T-helper 17 cell (primary cell): ENCODE measurements at places on chromosomes 11 and 22.

DNA sequence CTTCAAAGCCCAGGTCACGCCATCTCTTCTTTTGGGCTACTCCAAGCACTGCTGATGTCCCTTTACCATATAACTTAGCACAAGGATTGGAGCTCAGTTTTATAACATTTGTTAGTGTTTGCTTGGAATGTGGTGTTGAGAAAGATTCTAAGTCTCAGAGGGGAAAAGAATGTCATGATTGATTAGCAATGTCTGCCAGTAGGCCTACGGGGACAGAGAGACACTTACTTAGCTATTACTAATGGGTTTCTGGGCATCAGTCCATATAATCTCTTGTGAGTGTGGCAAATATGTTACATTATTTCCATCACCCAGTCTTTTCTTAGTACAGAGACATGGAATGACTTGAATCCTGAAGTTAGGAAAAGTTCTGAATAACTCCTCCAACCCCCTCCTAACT lies 75.4 kb upstream of the FSHB start:
- no peak for DNase-seq
- H3K4me1 ChIP-seq, result no peaks in the 10 kb centered on the region
- H3K27me3 ChIP-seq, result peaks cover 16% of the 10 kb centered on the region
- no peak overlapping the region for H3K4me3 ChIP-seq

DNA sequence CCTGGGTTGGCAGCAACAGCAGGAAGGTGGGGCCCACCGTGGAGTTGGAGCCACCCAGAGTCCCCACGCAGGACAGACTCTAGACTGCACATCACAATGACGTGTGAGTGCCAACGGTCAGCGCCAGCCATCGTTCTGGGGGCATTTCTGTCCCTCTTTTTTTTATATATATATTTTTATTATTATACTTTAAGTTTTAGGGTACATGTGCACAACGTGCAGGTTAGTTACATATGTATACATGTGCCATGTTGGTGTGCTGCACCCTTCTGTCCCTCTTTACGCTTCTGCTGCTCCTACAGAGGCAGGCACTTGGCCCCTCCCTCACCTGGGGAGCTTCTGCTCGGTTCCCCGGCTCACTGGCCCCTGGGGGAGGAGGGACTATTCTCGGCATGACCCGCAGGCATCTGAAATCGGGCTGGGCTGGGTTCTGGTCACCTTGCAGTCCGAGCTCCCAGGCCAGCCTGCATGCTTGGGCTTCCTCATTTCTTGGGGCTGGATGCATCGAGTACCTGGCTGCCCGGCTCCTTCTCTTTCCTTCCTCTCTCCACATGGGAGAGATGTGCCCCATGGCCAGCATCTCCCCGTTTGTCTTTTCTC lies 787.4 kb downstream of the TBC1D22A start:
- H3K4me1 ChIP-seq, result peaks cover 2% of the 10 kb centered on the region
- no peaks in the 10 kb centered on the region for H3K36me3 ChIP-seq
- peaks cover 27% of the 10 kb centered on the region for H3K27me3 ChIP-seq
- H3K27ac ChIP-seq, result no peak overlapping the region

GRCh38 chr11:122649116-122649515 lies 6.4 kb upstream of the UBASH3B start:
- peaks cover 10% of the 10 kb centered on the region for H3K27me3 ChIP-seq
- peaks cover 5% of the 10 kb centered on the region for H3K4me1 ChIP-seq
- DNase-seq, result no peak
- H3K36me3 ChIP-seq, result peaks cover 2% of the 10 kb centered on the region
- no peak overlapping the region for H3K4me3 ChIP-seq

DNA sequence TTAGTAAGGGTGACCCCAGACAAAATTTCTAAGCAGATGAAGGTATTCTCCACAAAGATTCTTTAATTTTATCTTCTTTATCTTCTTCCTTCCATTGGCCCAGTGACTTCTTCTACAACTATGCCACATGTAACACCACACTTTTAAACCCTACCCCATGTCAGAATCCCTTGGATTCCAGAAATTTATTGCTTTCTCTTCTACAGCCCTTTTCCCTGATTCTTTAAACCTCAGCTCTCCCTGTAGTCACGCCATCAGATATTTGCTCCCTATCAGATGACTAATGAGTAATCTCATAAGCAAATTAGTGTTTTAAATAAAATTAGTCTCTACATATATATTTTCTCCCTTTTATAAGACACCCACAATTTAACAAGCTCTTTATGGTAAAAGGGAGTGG lies 423.4 kb upstream of the CHORDC1 start:
- H3K36me3 ChIP-seq, result no peaks in the 10 kb centered on the region
- no peak for DNase-seq
- no peak overlapping the region for H3K27ac ChIP-seq
- H3K27me3 ChIP-seq, result no peaks in the 10 kb centered on the region
- H3K4me3 ChIP-seq, result no peak overlapping the region
- H3K4me1 ChIP-seq, result no peaks in the 10 kb centered on the region

DNA sequence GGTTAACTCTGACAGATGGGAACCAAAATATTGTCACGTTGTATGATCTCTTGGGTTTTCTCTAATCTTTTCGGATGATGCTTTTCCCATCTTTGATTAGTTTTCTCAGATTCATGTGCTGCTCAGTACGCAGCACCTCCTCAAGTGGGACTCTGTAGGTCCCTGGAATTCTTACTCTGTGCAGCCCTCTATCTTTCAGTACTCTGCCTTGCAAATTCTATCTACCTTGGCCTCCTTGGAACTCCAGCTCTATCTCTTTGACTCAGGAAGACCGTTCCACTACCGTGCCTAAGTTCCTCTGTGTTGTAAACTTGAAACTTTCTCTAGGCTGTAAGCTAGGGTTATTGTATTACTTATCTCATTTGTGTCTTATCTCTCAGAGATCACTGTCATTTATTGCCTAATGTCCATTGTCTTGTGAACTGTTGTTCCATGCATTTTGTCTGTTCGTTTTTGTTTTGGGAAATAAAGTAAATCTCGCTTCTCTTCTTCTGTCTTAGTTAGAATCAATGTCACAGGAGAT lies 20.1 kb upstream of the CHORDC1 start:
- DNase-seq, result no peak
- no peak overlapping the region for H3K27ac ChIP-seq
- no peak overlapping the region for H3K4me3 ChIP-seq
- peaks cover 7% of the 10 kb centered on the region for H3K27me3 ChIP-seq
- peaks cover 5% of the 10 kb centered on the region for H3K36me3 ChIP-seq

DNA sequence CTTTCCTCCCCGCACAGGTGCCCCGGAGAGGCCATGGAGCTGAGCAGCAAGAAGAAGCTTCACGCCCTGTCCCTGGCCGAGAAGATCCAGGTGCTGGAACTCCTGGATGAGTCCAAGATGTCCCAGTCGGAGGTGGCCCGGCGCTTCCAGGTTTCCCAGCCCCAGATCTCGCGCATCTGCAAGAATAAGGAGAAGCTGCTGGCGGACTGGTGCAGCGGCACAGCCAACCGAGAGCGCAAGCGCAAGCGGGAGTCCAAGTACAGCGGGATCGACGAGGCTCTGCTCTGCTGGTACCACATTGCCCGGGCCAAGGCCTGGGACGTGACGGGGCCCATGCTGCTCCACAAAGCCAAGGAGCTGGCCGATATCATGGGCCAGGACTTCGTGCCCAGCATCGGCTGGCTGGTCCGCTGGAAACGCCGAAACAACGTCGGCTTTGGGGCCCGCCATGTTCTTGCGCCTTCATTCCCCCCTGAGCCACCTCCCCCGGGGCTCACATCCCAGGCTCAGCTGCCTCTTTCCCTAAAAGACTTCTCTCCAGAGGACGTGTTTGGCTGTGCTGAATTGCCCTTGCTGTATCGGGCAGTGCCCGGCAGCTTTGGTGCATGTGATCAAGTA lies 1.3 kb downstream of the TIGD3 start:
- no peak for DNase-seq
- peak overlapping the region; percentile 37 for H3K27ac ChIP-seq
- peak overlapping the region; percentile 93 for H3K4me3 ChIP-seq
- H3K36me3 ChIP-seq, result peaks cover 4% of the 10 kb centered on the region
- H3K4me1 ChIP-seq, result peaks cover 12% of the 10 kb centered on the region

GRCh38 chr22:21734540-21735199 lies 924 bp downstream of the YPEL1 start:
- H3K27me3 ChIP-seq, result no peaks in the 10 kb centered on the region
- peaks cover 2% of the 10 kb centered on the region for H3K36me3 ChIP-seq
- H3K4me3 ChIP-seq, result peak overlapping the region; percentile 93
- H3K27ac ChIP-seq, result peak overlapping the region; percentile 91
- no peak for DNase-seq
- H3K4me1 ChIP-seq, result peaks cover 8% of the 10 kb centered on the region

DNA sequence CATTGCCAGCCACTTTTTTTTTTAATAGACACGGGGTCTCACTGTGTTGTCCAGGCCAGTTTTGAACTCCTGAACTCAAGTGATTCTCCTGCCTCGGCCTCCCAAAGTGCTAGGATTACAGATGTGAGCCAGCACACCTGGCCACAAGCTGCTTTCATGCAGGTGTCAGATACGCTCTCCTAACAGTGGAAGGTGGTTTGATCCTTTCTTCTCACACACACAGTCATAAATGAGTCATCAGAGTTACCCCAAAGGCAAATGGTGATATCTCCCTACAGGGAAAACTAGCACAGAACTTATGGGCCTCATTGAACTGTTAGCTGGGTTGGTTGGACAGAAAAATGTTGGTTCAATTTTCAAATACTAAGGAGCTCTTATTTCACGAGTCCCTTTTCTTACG lies 38.2 kb upstream of the UBASH3B start:
- no peak overlapping the region for H3K4me3 ChIP-seq
- DNase-seq, result no peak
- no peaks in the 10 kb centered on the region for H3K36me3 ChIP-seq
- no peak overlapping the region for H3K27ac ChIP-seq
- H3K4me1 ChIP-seq, result no peaks in the 10 kb centered on the region

- no peaks in the 10 kb centered on the region for H3K36me3 ChIP-seq
- DNase-seq, result no peak
- H3K4me1 ChIP-seq, result peaks cover 11% of the 10 kb centered on the region
- no peak overlapping the region for H3K27ac ChIP-seq
- peaks cover 16% of the 10 kb centered on the region for H3K27me3 ChIP-seq
- H3K4me3 ChIP-seq, result no peak overlapping the region
Measured at GRCh38 chr11:128862908-128863660, 4.0 kb downstream of the KCNJ1 start.

DNA sequence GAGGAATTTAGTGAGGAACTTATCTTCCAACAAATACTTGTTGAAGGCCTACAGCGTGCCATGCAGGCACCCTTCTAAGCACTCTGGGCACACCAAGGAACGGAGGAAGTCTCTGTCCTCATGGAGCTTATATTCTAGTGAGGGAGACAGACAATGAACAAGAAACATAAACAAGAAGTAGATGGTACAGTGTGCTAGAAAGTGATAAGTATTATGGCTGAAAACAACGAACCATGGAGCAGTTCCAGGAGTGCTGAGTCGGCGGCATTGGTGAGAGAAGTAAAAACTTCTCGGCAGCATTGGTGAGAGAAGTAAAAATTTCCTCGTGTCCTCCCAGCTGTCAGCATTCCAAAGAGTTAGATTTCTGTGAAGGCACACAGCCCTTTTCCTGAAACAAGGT lies 53.2 kb downstream of the FAM76B start:
- peaks cover 10% of the 10 kb centered on the region for H3K4me1 ChIP-seq
- DNase-seq, result no peak
- H3K36me3 ChIP-seq, result no peaks in the 10 kb centered on the region
- no peak overlapping the region for H3K27ac ChIP-seq

DNA sequence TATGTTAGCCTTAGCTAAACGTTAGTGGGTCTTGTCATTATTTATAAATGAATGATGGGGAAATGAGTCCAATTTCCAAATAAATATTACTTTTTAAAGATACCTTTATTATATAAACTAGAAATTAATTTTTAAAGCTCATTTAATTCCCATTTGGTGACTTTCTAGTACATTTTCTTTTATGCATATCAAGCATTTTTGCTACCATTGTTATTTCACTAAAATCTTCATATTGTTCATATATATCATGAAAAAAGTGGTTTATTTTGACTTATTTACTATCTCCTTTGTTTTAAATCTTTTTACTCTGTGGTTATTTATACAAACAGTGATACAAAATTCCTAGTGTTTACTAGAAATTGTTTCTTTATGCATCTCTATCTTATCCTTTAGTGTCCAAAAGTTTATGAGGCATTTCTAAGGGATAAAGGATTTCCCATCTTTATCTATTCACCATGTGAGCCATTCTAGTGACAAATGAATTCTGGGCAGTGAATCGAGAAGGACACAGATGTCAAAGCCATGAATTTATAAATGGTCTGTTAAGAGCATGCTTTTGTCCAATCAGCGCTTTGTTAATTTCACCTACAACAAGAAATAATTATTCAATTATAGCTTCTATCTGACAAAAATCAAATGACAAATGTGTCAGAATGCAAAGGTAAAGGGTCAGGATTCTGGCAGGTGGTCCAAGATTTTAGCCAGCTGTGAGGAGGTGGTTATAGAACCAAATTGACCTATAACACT lies 70.6 kb downstream of the PRMT3 start:
- H3K27me3 ChIP-seq, result no peaks in the 10 kb centered on the region
- DNase-seq, result no peak
- no peak overlapping the region for H3K27ac ChIP-seq
- H3K36me3 ChIP-seq, result peaks cover 8% of the 10 kb centered on the region

- no peaks in the 10 kb centered on the region for H3K36me3 ChIP-seq
- no peak for DNase-seq
- H3K4me3 ChIP-seq, result no peak overlapping the region
- no peak overlapping the region for H3K27ac ChIP-seq
- H3K4me1 ChIP-seq, result no peaks in the 10 kb centered on the region
Measured at GRCh38 chr11:26777372-26777808, 55.5 kb upstream of the SLC5A12 start.

DNA sequence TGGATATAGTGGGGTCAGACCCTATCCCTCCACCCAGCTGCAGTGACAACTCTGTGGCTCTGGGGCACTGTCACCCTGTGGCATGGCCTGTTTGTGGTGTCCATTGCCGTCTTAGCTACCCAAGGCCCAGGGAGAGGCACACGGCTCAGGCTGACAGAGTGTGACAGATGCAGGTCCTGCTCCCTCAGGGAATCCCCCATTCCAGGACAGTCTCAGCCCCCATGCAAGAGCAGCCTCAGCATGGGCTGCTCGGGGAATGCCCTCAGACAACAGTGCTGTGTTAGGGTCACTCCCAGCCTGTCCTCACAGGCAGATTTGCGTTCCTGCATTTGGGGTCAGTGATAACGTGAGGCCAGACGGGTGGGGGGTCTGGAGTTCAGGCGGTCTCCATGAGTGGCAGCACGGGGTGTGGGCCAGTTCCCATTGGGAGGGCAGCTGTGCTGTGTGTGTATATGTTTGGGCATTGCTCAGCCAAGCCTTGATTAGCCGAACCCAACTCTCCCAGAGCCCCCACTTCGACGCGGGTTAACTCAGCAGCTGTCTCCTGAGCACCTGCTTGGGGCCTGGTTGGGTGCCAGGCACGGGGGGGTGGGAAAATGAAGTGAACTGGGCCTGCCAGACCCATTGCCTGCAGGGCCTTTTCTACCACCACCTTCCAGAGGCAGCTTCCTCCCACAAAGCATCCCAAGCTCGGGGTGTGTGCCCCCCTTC lies 5.3 kb upstream of the KCNQ1OT1 start:
- no peaks in the 10 kb centered on the region for H3K27me3 ChIP-seq
- no peaks in the 10 kb centered on the region for H3K36me3 ChIP-seq
- H3K27ac ChIP-seq, result no peak overlapping the region
- no peak for DNase-seq
- H3K4me3 ChIP-seq, result no peak overlapping the region
